ENCODE measurements at places on chromosomes 6 and 20.

DNA sequence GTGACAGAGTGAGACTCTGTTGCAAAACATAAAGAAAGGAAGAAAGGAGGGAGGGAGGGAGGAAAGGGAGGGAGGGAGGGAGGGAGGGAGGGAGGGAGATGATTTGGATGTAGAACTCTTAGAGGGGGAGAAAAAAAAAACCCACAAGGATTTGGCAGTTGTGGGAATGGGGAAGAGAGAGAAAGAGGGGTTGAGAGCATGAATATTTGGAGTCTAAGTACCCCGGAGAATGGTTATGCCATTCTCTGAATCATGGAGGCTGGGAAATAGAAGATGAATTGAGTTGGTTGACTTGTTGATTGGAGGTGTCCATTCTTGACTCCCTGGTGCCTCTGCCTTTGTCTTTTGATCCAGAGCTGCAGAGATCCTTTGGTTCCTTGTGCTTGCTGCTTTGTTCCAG is 35.7 kb downstream of the RALY start:
- DNase-seq = no peak

GRCh38 chr20:30812739-30813411 is 444.6 kb upstream of the DEFB115 start:
- DNase-seq = no peak

DNA sequence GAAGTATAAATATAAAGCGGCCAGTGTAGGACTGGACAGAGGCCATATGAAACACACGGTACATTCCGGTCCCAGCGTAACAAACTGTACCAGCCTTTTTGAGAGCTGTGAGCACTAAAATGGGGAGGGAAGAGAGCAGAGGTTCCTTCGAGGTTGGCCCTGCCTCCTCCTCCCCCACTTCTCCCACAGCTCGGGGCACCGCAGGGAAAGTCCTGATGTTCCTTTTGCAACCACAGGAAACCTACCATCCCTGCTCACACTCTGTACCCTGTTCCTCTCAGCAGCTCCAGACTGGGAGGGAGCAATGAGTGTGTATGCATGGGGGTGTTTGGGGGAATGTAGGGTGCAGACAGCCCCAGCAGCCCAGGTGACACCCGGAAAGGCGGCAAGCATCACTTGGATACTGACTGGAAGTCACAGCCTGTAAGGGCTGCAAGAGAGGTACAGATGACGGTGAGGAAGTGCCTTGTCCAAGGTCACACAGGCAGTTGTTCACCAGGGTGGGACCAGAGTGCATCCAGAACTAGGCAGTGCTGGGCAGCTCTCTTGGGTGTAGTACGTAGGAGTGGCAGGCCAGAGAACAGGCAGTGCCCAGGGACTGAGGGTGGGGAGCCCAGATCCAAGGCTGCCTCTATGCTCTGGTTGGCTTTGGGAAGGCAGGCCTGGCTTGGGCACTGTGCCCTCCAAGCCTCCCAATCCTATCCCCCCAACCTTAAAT is 11.0 kb upstream of the ARMC12 start:
- no peak for DNase-seq

DNA sequence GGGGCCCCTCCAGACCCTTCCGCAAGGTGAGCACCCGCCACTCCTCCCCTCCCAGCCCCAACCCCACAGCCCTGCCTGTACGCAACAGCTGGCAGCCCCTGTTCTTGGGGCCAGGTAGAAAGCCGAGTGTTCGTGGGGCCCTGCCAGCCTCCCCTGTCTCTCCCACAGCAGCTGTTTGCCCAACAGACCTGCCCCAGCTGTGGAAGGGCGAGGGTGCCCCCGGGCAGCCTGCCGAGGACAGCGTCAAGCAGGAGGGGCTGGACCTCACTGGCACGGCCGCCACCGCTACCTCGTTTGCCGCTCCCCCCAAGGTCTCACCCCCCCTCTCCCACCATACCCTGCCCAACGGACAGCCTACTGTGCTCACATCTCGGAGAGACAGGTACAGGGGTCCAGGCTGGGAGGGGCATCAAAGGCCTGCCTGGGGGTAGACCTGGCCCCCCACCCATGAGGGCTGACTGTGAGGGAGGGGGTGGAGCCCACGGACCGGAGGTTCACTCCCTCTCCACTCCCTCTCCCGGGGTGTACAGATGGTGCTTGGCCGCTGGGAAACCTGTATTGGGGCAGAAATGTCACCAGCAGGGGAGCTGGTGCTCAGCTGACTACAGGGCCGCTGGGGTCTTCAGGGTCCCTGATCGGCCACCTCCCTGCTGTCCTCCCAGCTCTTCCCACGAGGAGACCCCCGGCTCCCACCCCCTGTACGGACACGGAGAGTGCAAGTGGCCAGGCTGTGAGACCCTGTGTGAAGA is 41.1 kb downstream of the FOXP4 start:
- DNase-seq = no peak

- no peak for DNase-seq
These were observed 63.5 kb downstream of the MAN1A1 start for GRCh38 chr6:119285908-119286625.

GRCh38 chr6:146551545-146551944 is 7.9 kb downstream of the RAB32 start:
- no peak for DNase-seq

- no peak for DNase-seq
These were observed 127.0 kb upstream of the MAN1A1 start for GRCh38 chr6:119476554-119476953.

- no peak for DNase-seq
These were observed 873 bp upstream of the GCM2 start for GRCh38 chr6:10882657-10883171.

GRCh38 chr6:80988892-80989291 is 763.6 kb downstream of the TENT5A start:
- DNase-seq = no peak

- no peak for DNase-seq
These were observed 15.3 kb upstream of the GPR63 start for GRCh38 chr6:96852605-96853004.
